Activated CD4-positive, alpha-beta T cell treated with anti-CD3 and anti-CD28 coated beads, Interleukin-2, amount 10 ng/mL, durations not matched to agents 7 days and 5 days (primary cell): ENCODE measurements at places on chromosomes 3 and 15. TPM values are rescaled to one million over a fixed set of nuclear protein-coding genes. Genes with fewer than 3 reads are reported as not detected.

- H3K4me3 ChIP-seq, result no peak overlapping the region
- DNase-seq, result no peak
- H3K36me3 ChIP-seq, result peaks cover 33% of the 10 kb centered on the region
- no peak overlapping the region for H3K27ac ChIP-seq
Measured at GRCh38 chr3:59836531-59836930, 786.7 kb upstream of the CFAP20DC start.

DNA sequence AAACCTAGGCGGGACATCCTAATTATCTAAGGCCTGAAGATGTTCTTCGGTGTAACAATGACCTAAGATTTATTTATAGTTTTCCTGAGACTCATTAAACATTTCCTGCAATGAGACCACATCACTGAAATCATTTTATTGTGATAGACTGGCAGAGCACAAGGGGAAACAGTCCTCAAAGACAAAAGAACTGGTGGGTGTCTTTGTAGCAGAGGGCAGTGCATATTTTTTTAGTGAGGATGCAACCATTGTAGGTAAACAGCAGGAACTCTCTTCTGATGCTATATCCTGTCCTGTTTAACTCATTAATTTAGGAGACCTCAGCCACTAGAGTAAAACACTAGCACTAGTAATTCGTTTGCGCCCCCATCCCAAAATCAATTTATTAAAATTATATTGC lies 100.0 kb downstream of the MAGI1 start:
- peaks cover 2% of the 10 kb centered on the region for H3K4me1 ChIP-seq
- H3K27me3 ChIP-seq, result no peaks in the 10 kb centered on the region
- no peak for DNase-seq
- no peaks in the 10 kb centered on the region for H3K36me3 ChIP-seq
- no peak overlapping the region for H3K4me3 ChIP-seq

GRCh38 chr3:196186651-196187573 lies 24.3 kb downstream of the ZDHHC19 start:
- H3K4me1 ChIP-seq, result peaks cover 53% of the 10 kb centered on the region
- H3K27me3 ChIP-seq, result no peaks in the 10 kb centered on the region
- H3K4me3 ChIP-seq, result peak overlapping the region; percentile 44
- DNase-seq, result no peak
- H3K27ac ChIP-seq, result peak overlapping the region; percentile 91
- H3K36me3 ChIP-seq, result no peaks in the 10 kb centered on the region

GRCh38 chr3:129001101-129001805 lies at the start of gene EFCC1:
TSS of gene EFCC1 (plus strand) at chr3:129001304. CDS start at chr3:129001629, 325 bp downstream.
- peak within 1 kb of the TSS; percentile 55 for H3K4me3 ChIP-seq
- H3K36me3 ChIP-seq, result no peaks in the 10 kb centered on the region
- no peak for DNase-seq
- peaks cover 50% of the 10 kb centered on the region for H3K27me3 ChIP-seq
- peak within 1 kb of the TSS; percentile 64 for H3K27ac ChIP-seq
- H3K4me1 ChIP-seq, result peaks cover 49% of the 10 kb centered on the region

DNA sequence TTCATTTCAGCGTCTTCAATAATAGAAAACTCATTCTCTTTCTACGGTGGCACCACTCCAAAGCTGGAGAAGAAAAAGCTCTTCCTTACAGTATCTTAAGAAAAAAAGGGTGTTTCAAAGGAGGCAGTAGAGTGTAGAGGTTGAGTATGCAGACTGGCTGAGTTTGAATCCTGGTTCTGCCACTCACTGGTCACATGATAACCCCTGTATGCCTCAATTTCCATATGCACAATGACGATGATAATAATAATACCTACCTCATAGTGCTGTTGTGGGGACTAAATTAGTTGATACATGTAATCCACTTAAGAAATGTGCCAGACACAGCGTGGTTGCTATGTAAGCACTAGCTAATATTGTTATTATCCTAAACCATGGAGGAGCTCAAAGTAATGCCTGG lies 4.5 kb downstream of the ANP32A start:
- H3K4me1 ChIP-seq, result peaks cover 51% of the 10 kb centered on the region
- peak overlapping the region; percentile 99 for H3K27ac ChIP-seq
- no peak for DNase-seq
- H3K36me3 ChIP-seq, result peaks cover 26% of the 10 kb centered on the region
- H3K4me3 ChIP-seq, result peak overlapping the region; percentile 97

DNA sequence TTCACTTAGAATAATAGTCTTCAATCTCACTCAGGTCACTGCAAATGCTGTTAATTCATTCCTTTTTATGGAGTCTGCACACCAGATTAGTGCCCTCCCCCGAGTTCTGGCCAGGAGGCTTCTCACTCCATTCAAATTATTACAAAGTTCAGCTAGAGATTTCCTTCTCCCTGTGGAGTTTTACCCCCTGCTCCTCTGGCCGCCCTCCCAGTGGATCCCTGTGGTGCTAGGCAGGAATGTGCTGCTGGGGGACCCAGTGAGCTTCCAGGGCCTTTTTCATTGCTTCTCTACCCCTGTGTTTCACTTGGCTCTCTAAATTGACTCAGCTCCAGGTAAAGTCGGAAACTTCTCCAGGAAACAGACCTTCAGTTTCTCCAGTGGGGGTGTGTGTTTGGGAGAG lies 42.7 kb upstream of the CD200R1L start:
- H3K36me3 ChIP-seq, result no peaks in the 10 kb centered on the region
- no peaks in the 10 kb centered on the region for H3K4me1 ChIP-seq
- DNase-seq, result no peak
- H3K4me3 ChIP-seq, result no peak overlapping the region

DNA sequence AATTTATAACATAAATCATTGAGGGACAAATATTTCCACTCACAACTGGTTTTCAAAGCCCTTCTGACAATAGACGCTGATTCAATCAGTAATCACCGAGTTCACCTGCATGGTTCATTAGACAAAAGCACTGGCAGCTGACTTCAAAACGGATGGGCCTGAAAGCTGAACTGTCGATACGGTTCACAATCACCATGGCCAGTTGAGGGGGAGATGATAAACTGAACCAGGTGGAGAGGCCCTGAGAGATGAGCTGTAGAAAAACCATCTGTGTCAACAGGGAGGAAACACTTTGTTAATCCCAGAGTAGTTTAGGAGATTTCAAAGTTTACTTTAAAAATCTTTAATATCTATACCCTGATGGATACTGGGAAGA lies 75.0 kb downstream of the PEX5L start:
- H3K4me1 ChIP-seq, result peaks cover 15% of the 10 kb centered on the region
- no peak overlapping the region for H3K4me3 ChIP-seq
- H3K27ac ChIP-seq, result no peak overlapping the region
- H3K27me3 ChIP-seq, result peaks cover 28% of the 10 kb centered on the region
- no peak for DNase-seq

DNA sequence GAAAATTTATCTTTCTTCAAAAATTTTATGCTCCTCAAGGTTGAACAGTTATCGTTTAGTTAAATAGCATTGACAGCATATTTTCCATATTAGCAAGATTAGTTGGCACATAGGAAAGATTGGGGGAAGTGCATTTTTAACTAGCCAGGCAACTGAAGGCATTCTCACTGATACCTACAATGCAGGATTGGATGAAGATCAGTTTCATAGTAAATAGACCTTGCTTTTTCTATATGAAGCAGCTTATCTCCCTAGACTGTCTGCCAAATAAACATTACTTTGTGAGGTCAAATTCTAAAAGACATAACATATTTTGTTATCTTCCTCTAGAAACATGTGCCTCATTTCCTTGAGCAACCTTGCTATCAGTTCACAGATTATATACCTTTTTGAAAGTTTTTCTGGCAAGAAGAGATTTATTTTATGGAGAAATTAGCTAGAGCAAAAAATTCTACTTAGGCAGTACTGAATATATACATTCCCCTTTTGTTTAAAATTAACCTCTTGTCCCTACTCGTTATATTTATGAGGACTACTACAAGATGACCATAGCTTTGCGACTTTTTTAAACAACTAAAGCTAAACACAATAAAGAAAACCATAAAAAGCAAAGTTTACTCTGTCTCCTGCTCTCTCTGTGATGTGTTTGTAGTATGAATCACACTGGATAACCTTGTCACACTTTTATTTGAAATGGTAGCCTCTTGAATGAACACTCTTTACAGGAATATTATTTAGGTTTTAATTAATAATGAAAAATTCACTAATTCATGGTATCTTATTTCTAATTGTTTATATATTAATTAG lies 654.9 kb upstream of the TBL1XR1 start:
- no peaks in the 10 kb centered on the region for H3K36me3 ChIP-seq
- no peaks in the 10 kb centered on the region for H3K4me1 ChIP-seq
- no peaks in the 10 kb centered on the region for H3K27me3 ChIP-seq
- H3K27ac ChIP-seq, result no peak overlapping the region
- no peak overlapping the region for H3K4me3 ChIP-seq

- H3K4me3 ChIP-seq, result no peak overlapping the region
- peaks cover 9% of the 10 kb centered on the region for H3K27me3 ChIP-seq
- H3K36me3 ChIP-seq, result no peaks in the 10 kb centered on the region
- DNase-seq, result no peak
- H3K27ac ChIP-seq, result no peak overlapping the region
- no peaks in the 10 kb centered on the region for H3K4me1 ChIP-seq
Measured at GRCh38 chr15:81478354-81478753, 104.3 kb upstream of the TMC3 start.

- H3K4me3 ChIP-seq, result no peak overlapping the region
- no peaks in the 10 kb centered on the region for H3K36me3 ChIP-seq
- peaks cover 10% of the 10 kb centered on the region for H3K27me3 ChIP-seq
- H3K27ac ChIP-seq, result no peak overlapping the region
Measured at GRCh38 chr3:11172096-11172690, 17.9 kb downstream of the HRH1 start.

DNA sequence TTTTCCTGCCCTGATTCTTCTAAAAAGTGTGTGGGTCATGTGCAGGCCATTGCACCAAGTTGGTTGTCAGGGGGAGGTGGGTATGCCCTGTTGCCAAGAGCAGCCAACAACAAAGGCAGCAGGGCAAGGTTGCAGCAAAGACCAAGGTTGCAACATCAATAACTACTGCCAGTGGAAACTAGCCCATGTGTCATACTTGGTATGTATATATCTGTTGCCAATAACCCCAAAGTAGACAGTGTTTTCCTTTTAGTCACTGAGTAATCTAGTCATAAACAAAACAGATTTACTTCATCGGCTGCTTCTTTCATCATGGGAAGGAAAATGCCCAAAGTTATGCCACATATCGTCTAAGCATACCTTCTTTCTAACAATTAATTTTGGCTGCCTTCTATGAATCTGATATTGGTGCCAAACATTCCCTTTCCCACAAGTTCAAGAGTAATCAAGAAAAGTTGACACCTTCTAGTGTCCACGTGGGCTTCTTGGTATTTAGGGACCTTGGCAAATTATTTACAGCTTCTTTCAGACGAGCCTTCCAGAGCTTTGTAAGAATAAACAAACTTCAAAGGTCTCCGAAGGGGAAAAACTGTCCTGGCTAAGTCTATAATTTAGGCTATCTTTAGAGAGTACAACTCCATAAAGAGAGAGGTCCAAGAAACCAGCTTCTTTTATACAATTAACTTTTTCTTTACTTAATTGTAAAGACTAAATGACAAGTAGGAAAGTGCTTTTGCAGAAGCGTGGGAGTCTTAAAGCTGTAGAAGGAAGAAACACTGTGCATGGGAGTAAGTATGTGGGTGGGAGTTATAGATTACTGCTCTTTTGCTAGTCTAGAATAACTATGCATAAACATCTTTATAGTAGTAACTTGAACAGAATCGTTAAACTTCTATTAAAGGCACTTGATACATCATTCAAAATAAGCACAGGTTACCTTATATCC lies 10.0 kb upstream of the MBNL1 start:
- peaks cover 82% of the 10 kb centered on the region for H3K4me1 ChIP-seq
- DNase-seq, result peak; percentile 67
- H3K27me3 ChIP-seq, result no peaks in the 10 kb centered on the region
- peaks cover 65% of the 10 kb centered on the region for H3K36me3 ChIP-seq
- peak overlapping the region; percentile 56 for H3K4me3 ChIP-seq

- no peaks in the 10 kb centered on the region for H3K27me3 ChIP-seq
- H3K4me1 ChIP-seq, result no peaks in the 10 kb centered on the region
- no peak overlapping the region for H3K4me3 ChIP-seq
Measured at GRCh38 chr3:1195947-1196346, 103.1 kb downstream of the CNTN6 start.

GRCh38 chr15:37055481-37055880 lies 44.9 kb downstream of the MEIS2 start:
- DNase-seq, result no peak
- no peaks in the 10 kb centered on the region for H3K27me3 ChIP-seq
- H3K27ac ChIP-seq, result no peak overlapping the region
- no peak overlapping the region for H3K4me3 ChIP-seq

DNA sequence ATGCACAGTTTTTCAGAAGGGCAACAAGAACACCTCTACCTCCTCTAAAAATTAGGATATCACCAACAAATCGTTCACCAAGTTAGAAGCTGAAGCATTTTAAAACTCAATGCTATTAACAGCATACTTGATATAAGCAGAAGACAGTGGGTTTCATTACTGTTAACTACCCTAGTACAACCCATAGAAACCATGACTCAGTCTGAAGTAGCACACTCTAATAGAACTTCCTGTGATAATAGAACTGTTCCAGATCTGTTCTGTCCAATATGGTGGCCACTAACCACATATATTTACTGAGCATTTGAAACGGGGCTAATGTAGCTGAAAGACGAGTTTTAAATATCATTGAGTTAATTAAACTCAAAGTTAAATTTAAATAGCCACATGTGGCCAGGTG lies 1075.6 kb downstream of the FHIT start:
- no peaks in the 10 kb centered on the region for H3K4me1 ChIP-seq
- no peak for DNase-seq
- H3K4me3 ChIP-seq, result no peak overlapping the region
- no peaks in the 10 kb centered on the region for H3K36me3 ChIP-seq
- no peak overlapping the region for H3K27ac ChIP-seq

DNA sequence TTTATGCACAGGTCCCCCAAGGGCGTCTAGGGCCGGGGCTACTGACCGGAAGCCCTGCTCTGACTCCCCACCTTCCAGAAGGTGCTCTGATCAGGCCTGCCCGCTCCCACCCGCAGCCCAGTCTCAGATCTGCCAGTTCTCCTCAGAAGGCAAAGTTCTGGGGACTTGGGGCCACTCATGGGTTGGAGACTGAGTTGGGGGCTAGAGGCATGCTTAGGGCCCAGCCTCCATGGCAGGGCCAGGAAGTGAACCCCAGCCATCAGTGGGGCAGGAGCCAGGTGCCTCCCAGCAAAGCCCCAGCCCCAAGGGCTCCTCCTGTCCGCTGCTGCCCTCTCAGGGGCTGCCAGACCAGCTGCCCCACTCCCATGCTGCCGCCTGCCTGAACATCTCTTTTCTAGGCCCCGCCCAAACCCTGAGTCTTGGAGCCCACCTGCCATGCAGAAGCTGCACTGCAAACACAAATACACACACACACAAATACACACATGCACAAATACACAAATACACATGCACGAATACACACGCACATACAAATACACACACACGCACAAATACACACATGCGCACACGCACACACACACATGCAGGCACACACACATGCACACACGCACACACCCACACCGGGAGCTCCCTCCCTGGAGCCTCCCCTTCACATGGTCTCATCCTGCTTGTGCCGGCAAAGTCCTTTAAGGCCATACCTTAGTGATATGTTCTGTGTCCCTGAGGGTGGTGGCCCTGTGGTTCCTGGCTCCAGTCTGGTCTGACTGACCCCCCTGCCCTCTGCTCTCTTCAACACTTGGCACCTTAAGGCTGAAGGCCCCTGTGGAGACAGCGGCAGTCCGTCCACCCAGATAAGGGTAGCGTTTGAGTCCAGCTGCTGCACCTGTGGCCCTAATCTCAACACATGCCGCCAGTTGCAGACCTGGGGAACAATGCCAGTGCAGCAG lies 59.2 kb upstream of the KLF13 start:
- peak overlapping the region; percentile 98 for H3K27ac ChIP-seq
- peak overlapping the region; percentile 60 for H3K4me3 ChIP-seq

GRCh38 chr3:134351427-134351826 lies 22.8 kb downstream of the AMOTL2 start:
- no peak overlapping the region for H3K4me3 ChIP-seq
- H3K27ac ChIP-seq, result no peak overlapping the region
- DNase-seq, result no peak
- H3K36me3 ChIP-seq, result no peaks in the 10 kb centered on the region
- H3K4me1 ChIP-seq, result peaks cover 2% of the 10 kb centered on the region
- no peaks in the 10 kb centered on the region for H3K27me3 ChIP-seq

The THBS1 gene
- 1.1 TPM for total RNA-seq

The IGSF11 gene
- 2.0 TPM for total RNA-seq

The ZNF80 gene
- 0.10 TPM for total RNA-seq
